ENCODE measurements at places on chromosomes 7 and 10. TPM values are rescaled to one million over a fixed set of nuclear protein-coding genes. Genes with fewer than 3 reads are reported as not detected.

DNA sequence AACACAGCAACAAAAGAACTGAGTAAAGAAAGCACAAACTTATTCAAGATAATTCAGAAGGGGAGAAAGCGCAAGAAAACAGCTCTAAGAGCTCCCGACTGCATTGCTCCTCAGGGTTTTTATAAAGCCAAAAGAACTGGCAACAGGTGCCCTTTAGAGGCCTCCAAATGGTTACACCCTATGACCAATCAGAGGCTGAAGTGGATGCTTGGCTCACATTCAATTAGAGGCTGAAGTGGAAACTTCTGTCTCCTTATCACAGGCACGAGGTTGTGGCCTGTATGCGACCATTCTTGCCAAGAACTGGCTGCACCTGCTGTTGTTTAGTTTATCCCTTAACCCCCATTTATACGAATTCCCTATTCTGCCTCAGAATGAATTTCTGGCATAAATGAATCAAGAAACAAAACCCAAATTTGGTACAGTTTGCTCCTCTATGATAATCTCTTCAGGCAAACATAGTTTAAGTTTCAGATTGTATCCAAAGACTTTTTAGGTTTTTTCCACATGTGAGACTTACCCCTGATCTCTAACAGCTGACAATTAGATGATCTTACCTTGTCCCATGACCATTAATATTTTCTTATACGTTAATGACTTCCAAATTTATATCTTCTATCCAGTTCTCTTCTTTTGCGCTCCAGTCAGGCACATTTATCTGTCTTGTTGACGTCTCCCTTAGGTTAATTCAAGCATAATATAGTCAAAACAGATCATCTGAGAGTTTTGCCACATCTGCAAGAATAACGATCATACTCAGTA is 504.8 kb downstream of the NXPH1 start:
- no peak overlapping the region for H3K27ac ChIP-seq
- no peaks in the 10 kb centered on the region for H3K4me1 ChIP-seq
- H3K36me3 ChIP-seq = no peaks in the 10 kb centered on the region
- H3K27me3 ChIP-seq = no peaks in the 10 kb centered on the region

GRCh38 chr7:11875635-11876034 is 43.6 kb upstream of the THSD7A start:
- H3K36me3 ChIP-seq = no peaks in the 10 kb centered on the region
- H3K4me1 ChIP-seq = no peaks in the 10 kb centered on the region
- H3K27me3 ChIP-seq = no peaks in the 10 kb centered on the region
- H3K4me3 ChIP-seq = no peak overlapping the region
- DNase-seq = no peak

ELN gene
- 5.2 TPM for total RNA-seq

GTF2IRD2 gene
- 10.9 TPM for total RNA-seq

DNA sequence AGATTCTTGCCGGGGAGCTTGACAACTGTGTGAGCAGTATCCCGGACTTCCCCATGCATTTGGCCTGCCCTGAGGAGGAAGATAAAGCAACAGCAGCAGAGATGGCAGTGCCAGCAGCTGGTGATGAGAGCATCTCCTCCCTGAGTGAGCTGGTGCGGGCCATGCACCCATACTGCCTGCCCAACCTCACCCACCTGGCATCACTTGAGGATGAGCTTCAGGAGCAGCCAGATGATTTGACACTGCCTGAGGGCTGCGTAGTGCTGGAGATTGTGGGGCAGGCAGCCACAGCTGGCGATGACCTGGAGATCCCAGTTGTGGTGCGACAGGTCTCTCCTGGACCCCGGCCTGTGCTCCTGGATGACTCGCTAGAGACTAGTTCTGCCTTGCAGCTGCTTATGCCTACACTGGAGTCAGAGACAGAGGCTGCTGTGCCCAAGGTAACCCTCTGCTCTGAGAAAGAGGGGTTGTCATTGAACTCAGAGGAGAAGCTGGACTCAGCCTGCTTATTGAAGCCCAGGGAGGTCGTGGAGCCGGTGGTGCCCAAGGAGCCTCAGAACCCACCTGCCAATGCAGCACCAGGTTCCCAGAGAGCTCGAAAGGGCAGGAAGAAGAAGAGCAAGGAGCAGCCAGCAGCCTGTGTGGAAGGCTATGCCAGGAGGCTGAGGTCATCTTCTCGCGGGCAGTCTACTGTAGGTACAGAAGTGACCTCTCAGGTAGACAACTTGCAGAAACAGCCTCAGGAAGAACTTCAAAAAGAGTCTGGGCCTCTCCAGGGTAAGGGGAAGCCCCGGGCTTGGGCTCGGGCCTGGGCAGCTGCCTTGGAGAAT is 6.7 kb downstream of the PPRC1 start:
- H3K36me3 ChIP-seq = peaks cover 62% of the 10 kb centered on the region
- H3K4me1 ChIP-seq = peaks cover 7% of the 10 kb centered on the region
- H3K27ac ChIP-seq = no peak overlapping the region
- no peak overlapping the region for H3K4me3 ChIP-seq

DNA sequence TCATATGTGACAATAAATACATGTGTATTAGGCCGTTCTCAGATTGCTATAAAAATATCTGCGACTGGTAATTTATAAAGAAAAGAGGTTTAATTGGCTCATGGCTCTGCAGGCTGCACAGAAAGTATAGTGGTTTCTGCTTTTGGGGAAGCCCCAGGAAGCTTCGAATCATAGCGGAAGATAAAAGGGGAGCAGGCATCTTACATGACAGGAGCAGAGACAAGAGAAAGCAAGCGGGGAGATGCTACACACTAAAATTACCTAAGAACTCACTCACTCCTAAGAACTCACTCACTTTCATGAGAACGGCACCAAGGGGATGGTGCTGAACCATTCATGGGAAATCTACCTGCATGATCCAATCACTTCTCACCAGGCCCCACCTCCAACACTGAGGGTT is 284.9 kb downstream of the OTUD1 start:
- H3K27me3 ChIP-seq = no peaks in the 10 kb centered on the region
- no peak for DNase-seq
- H3K4me3 ChIP-seq = no peak overlapping the region
- no peak overlapping the region for H3K27ac ChIP-seq

DNA sequence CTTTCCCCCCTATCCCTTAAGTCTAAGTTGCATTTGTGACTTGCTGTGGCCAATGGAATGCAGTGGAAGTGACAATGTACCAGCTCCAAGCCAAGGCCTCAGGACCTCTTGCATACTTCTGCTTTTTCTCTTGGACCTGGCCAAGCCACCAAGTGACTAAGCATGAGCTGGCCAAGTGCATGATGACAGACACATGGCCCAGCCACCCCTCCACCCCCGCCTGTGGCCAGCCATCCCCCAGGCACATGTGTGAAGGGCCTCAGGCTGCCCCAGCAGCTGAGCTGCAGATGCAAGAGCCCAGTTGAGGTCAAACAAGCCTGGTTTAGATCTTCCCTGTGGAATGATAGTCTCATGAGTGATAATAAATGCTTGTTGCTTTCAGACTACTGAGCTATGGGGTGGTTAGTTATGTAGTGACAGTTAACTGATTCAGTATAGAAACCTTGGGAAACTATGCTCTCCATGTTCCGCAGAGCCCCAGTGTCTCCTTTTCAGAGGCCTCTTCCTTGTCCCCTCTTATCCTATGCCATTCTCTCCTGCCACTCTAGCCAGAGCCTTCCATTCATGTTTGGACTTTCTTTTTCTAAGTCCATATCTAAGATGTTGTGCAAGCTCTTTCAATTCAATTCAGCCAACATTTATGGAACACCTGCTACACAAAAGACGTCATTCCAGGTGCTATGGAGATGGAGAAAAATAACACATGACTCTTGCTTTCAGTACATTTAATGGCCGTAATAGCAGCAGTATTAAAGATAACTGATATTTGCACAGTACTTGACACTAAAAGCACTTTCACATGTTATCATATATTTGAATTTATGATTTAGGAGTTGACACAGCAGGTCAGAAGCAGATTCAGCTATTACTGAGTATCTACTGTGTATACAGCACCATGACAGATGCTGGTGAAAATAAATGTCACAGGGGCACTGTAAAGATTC is 55.5 kb upstream of the LOXL4 start:
- no peak overlapping the region for H3K27ac ChIP-seq
- no peak overlapping the region for H3K4me3 ChIP-seq
- no peak for DNase-seq
- no peaks in the 10 kb centered on the region for H3K36me3 ChIP-seq
- H3K4me1 ChIP-seq = no peaks in the 10 kb centered on the region
- no peaks in the 10 kb centered on the region for H3K27me3 ChIP-seq

GRCh38 chr10:8392216-8392615 is 337.7 kb downstream of the GATA3 start:
- DNase-seq = no peak
- H3K27ac ChIP-seq = no peak overlapping the region
- H3K36me3 ChIP-seq = no peaks in the 10 kb centered on the region
- H3K27me3 ChIP-seq = no peaks in the 10 kb centered on the region
- H3K4me1 ChIP-seq = peaks cover 5% of the 10 kb centered on the region

GDF2 gene
- not detected for total RNA-seq

DNA sequence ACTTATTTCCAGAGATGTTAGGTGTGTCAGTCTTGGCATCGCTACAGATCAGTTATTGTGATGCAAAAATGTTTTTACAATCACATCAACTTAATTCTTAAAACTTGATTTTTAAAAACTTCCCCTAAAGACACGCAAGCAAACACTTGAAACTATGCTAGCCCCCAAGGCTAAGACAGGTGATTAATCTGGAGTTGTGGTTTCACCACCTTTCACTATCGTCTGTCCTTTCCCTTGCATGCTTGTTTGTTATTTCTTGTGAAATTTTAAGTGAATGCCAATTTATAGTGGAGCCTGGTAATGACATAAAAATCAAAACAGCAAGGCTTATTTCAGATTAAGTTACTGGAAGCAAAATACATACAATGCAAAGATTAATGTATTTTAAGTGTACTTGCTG is 70.4 kb downstream of the SLC35B4 start:
- no peaks in the 10 kb centered on the region for H3K27me3 ChIP-seq
- H3K4me3 ChIP-seq = no peak overlapping the region
- peaks cover 3% of the 10 kb centered on the region for H3K4me1 ChIP-seq
- no peak overlapping the region for H3K27ac ChIP-seq
- no peaks in the 10 kb centered on the region for H3K36me3 ChIP-seq
- DNase-seq = no peak

MBL2 gene
- 0.05 TPM for total RNA-seq

SPDYE8 gene
- not detected for total RNA-seq

- no peak overlapping the region for H3K27ac ChIP-seq
- no peaks in the 10 kb centered on the region for H3K27me3 ChIP-seq
- H3K4me1 ChIP-seq = peaks cover 27% of the 10 kb centered on the region
- H3K4me3 ChIP-seq = no peak overlapping the region
- no peak for DNase-seq
Measured at GRCh38 chr10:80477813-80478212, 23.7 kb downstream of the TSPAN14 start.

DNA sequence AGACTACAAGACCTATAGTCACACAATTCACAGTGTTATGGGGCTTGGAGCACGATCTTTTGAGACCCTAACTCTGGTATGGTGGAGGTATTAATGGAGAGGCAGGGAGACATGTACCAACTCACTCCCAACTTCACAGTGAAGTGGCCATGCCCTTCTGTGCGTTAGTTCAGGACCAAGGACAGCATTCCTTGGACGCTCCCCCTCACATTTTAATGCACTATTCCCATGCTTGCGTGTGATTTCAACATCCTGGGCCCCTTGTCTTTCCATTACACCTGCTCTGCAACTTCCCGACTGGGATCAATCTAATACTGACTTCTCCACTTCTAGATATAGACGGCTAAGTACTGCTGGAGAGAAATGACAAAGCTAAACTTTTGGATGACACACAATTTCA is 72.7 kb downstream of the PLCE1 start:
- peak; percentile 5 for DNase-seq
- H3K4me3 ChIP-seq = no peak overlapping the region
- H3K27me3 ChIP-seq = no peaks in the 10 kb centered on the region
- no peaks in the 10 kb centered on the region for H3K36me3 ChIP-seq
- no peaks in the 10 kb centered on the region for H3K4me1 ChIP-seq
- no peak overlapping the region for H3K27ac ChIP-seq

DNA sequence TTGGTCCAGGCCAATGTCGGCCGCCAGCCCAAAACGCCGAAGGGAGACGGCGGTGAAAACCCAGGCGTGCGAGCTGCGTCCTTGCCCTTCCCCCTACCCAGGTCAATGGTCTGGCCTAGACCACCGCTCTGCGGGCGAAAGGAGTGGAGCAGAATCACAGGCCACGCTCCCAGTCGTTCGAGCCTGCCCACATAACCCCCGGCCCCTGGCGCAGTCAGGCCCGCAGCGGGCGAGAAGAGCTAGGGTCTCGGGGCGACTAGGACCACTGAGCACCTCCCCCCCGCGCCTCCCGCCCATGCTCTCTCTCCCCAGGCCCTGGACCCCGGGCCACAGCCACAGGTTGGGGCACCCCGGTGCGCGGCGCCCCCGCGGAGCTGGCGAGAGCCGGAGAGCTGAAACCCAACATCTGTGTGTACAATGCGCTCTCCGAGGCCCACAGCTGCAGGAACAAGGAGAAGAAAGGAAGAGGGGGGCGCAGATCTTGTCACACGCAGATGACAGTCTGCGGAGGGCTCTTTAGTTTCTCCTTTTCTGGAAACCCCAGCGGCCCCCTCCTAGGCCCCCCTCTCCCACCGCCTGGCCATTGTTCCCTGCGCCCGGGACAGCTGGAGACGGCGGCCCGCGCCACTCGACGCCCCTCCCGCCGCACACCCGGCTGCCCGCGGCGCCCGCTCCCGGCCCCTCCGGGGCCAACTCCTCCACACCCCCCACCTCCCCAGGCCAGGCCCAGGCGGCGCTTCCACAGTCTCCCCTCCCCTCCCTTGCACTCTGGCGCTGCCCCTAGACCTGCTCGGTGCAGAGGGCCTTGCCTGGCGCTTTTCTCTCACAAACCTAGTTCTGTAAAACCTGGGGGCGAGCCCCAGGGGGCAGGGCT is 355.0 kb downstream of the DNAJB6 start:
- H3K27me3 ChIP-seq = peaks cover 71% of the 10 kb centered on the region
- peak overlapping the region; percentile 30 for H3K4me3 ChIP-seq
- no peak overlapping the region for H3K27ac ChIP-seq
- H3K36me3 ChIP-seq = no peaks in the 10 kb centered on the region
- no peak for DNase-seq

Data from thymus (tissue), 14 donors.